Neural progenitor cell (in vitro differentiated cells): ENCODE measurements at places on chromosomes 1 and 21. TPM values are rescaled to one million over a fixed set of nuclear protein-coding genes. Genes with fewer than 3 reads are reported as not detected.

GRCh38 chr1:39832294-39832693 is 43.6 kb upstream of the BMP8B start:
- DNase-seq: no peak
- H3K27ac ChIP-seq: no peak overlapping the region
- H3K4me3 ChIP-seq: no peak overlapping the region
- H3K4me1 ChIP-seq: peaks cover 10% of the 10 kb centered on the region
- no peaks in the 10 kb centered on the region for H3K27me3 ChIP-seq

DNA sequence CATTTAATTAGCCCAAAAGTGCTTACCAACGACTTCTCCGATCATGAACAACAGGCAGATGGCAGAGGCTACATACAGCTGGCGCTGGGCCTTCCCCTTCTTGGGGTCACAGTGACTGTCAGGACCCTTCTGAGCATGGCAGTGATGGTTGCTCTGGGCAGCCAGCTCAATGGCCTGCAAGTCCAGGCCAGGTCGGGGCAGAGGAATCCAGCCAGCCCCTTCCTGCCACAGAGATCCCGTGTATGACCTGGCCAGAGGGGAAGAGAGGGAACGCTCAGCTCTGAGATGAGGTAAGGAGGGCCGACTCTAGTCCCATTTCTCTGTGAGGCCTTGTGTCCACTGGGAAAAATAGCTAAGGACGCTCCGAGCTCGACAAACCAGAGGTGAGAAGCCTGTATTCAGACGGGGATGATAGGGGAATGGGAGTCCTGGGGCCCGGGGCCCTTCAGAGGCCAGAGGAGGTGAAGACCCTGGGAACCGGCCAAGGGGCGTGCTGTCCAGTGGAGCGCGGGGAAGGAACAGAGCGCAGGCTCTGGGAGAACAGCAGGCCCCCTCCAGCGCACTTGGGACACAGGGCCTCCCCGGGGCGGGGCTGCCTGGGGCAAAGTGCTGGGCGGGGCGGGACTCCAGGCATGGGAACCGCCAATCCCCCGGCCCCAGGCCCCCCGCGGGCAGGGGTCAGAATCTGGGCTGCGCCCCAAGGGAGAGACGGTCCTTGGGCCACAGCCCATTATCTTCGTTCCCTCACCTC is 772 bp downstream of the SLC30A2 start:
- peaks cover 16% of the 10 kb centered on the region for H3K4me1 ChIP-seq
- H3K27ac ChIP-seq: no peak overlapping the region
- H3K27me3 ChIP-seq: peaks cover 96% of the 10 kb centered on the region
- DNase-seq: peak; percentile 31
- peak overlapping the region; percentile 49 for H3K4me3 ChIP-seq

The ITGB2 gene
- 0.09 TPM in 1 of 2 replicates, not detected in the other for total RNA-seq

- H3K4me1 ChIP-seq: peaks cover 10% of the 10 kb centered on the region
- DNase-seq: no peak
- H3K4me3 ChIP-seq: no peak overlapping the region
- H3K27ac ChIP-seq: no peak overlapping the region
These were observed 2.8 kb upstream of the NES start for GRCh38 chr1:156680056-156680455.

- no peak for DNase-seq
- H3K27me3 ChIP-seq: no peaks in the 10 kb centered on the region
- no peak overlapping the region for H3K4me3 ChIP-seq
- peaks cover 3% of the 10 kb centered on the region for H3K4me1 ChIP-seq
- peaks cover 5% of the 10 kb centered on the region for H3K36me3 ChIP-seq
- H3K27ac ChIP-seq: no peak overlapping the region
These were observed 25.8 kb upstream of the GADD45A start for GRCh38 chr1:67659229-67659628.

The LPAR3 gene
- total RNA-seq: 2.4 and 4.0 TPM in 2 replicates

- H3K27ac ChIP-seq: no peak overlapping the region
- DNase-seq: no peak
- H3K36me3 ChIP-seq: peaks cover 3% of the 10 kb centered on the region
- H3K4me3 ChIP-seq: no peak overlapping the region
These were observed 6.7 kb downstream of the SLC1A7 start for GRCh38 chr1:53135735-53136114.

The NFASC gene
- total RNA-seq: 2.5 and 3.7 TPM in 2 replicates

DNA sequence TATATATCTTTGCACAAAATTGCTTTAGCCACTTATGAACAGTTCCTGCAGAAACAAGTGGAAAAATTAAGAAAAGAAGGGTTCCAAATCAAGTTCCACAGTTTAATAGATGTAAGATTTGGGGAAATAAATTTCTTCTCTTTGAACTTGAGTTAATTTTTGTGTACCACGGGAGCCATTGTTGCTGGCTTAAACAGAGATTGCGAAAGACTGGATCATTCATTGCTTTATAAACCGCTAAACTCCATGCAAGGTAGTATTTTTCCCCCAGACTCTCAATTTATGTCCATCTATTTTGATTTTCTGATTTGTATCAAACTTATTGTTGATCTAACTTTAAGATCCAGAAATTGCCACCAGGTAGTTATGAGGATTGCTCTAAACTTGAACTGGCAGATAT is 246.1 kb upstream of the ADGRL4 start:
- H3K36me3 ChIP-seq: no peaks in the 10 kb centered on the region
- no peaks in the 10 kb centered on the region for H3K4me1 ChIP-seq
- no peak overlapping the region for H3K27ac ChIP-seq
- DNase-seq: no peak

GRCh38 chr1:179955287-179955680 is 674 bp downstream of the CEP350 start:
- H3K4me3 ChIP-seq: peak overlapping the region; percentile 94
- H3K4me1 ChIP-seq: peaks cover 10% of the 10 kb centered on the region
- H3K27me3 ChIP-seq: no peaks in the 10 kb centered on the region
- peak overlapping the region; percentile 81 for H3K27ac ChIP-seq

- no peaks in the 10 kb centered on the region for H3K27me3 ChIP-seq
- H3K27ac ChIP-seq: no peak overlapping the region
- no peak for DNase-seq
- no peaks in the 10 kb centered on the region for H3K36me3 ChIP-seq
- H3K4me3 ChIP-seq: no peak overlapping the region
These were observed 27.8 kb downstream of the FBXO42 start for GRCh38 chr1:16324456-16324890.

GRCh38 chr1:205438213-205439158 is 16.6 kb upstream of the LEMD1 start:
- peaks cover 64% of the 10 kb centered on the region for H3K4me1 ChIP-seq
- H3K27me3 ChIP-seq: peaks cover 19% of the 10 kb centered on the region
- no peak overlapping the region for H3K4me3 ChIP-seq
- no peaks in the 10 kb centered on the region for H3K36me3 ChIP-seq
- DNase-seq: no peak

DNA sequence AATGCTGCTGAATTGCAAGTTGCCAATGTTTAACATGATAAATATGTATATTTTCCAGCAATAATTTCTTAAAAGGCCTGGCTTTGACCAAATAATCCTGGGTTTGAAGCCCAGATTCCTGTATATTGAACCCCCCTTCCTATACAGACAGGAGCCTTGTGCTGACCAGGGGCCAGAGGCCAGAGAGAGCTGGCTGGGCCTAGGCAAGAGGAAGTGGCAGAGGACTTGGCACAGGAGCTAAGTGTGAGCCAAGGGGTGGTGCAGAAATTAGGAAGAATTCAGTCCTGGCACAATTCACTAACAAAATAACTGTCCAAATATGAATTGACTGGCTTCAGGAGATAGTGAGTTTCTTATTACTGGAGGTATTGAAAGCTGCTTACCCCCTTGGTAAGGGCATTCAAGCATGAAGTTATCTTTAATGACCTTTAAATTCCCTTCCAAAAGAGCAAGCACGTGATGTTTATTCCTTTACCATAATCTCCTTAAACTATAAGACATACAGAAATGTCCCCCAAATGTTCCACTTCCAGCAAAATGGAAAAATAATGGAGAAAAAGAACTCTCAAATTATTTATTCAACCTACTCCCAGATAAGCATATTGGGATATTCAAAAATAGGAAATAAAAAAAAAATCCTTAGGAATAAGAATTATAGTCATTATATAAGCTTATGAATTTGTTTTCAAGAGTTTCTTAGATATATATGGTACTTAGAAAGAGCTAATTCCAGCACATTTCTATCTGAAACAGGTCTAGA is 26.6 kb downstream of the NIBAN1 start:
- H3K4me1 ChIP-seq: no peaks in the 10 kb centered on the region
- no peak for DNase-seq
- no peaks in the 10 kb centered on the region for H3K27me3 ChIP-seq
